ENCODE measurements at places on chromosomes 7 and 10. TPM values are rescaled to one million over a fixed set of nuclear protein-coding genes. Genes with fewer than 3 reads are reported as not detected.

The CREB5 gene
- total RNA-seq, result 2.8 TPM

The OGDH gene
- total RNA-seq, result 25.2 TPM

GRCh38 chr10:1241973-1242935, 186.1 kb downstream of the WDR37 start:
- no peak for DNase-seq

The KNDC1 gene
- 1.8 TPM for total RNA-seq

The SMO gene
- total RNA-seq, result 114 TPM
